Left renal pelvis (tissue), 4 donors: ENCODE measurements at places on chromosomes 7 and 10. TPM values are rescaled to one million over a fixed set of nuclear protein-coding genes. Genes with fewer than 3 reads are reported as not detected.

DNA sequence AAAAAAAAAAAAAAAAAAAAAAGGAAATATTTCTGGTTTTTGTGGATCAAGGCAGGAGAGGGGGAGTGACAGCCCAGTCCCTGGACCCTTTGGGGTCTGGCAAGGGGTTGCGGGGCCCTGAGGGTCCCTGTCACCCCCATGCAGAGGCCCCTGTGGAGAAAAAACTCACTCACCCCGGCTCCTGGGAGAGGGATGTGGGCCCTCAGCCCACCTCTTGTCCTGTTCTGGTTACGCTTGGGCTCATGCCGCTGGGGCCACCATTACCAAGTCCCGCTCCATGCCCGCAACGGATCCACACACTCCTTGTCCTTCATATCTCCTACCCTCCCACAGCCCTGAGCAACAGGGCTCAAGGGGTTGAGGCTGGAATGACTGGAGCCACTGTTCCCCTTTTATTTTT lies 1.0 kb upstream of the TMEM184A start:
- no peak for DNase-seq

- DNase-seq, result no peak
Observed at GRCh38 chr10:122648599-122649428, 50.8 kb downstream of the C10orf120 start.

DNA sequence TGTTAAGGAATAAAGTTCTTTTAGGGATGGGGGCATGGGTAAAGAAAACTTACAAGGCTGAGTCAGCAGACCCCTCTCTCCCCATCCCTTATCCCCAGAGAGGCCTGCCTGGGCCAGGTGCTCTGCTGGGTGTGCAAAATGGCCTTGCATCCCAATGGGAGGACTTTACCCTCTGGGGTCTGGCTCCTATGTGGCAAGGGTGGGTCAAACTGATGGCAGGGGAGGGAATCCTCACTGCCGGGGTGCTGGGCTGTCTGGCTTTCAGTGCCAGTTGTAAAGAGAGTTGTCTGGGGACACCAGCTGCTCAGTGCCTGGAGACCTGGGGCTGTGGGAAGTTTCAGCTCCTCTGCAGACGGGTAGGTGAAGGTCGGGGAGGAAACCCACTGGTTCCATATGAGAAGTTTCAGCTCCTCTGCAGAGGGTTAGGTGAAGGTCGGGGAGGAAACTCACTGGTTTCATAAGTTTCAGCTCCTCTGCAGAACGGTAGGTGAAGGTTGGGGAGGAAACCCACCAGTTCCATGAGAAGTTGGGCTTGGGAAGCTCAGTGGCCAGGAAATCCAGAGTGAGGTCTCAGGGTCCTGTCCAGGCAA lies 127.2 kb upstream of the PODXL start:
- no peak for DNase-seq

GRCh38 chr7:127415060-127415742 lies 22.7 kb upstream of the ZNF800 start:
- no peak for DNase-seq

GRCh38 chr10:52599551-52600200 lies 172.9 kb downstream of the MBL2 start:
- DNase-seq, result no peak

GRCh38 chr7:107318523-107319160 lies 149.8 kb downstream of the HBP1 start:
- no peak for DNase-seq

- DNase-seq, result no peak
Observed at GRCh38 chr7:36208997-36209813, 56.2 kb downstream of the EEPD1 start.

- DNase-seq, result no peak
Observed at GRCh38 chr7:36777062-36777461, 52.8 kb upstream of the AOAH start.

The RNF133 gene
- polyA plus RNA-seq, result not detected

The FANK1 gene
- polyA plus RNA-seq, result 2.5 TPM

The HABP2 gene
- polyA plus RNA-seq, result 0.74 TPM

The MBLAC1 gene
- polyA plus RNA-seq, result 0.99 TPM

The CNTNAP2 gene
- 71.0 TPM for polyA plus RNA-seq

The TLX1 gene
- polyA plus RNA-seq, result not detected
